RCC 7860 (cell line): ENCODE measurements at places on chromosomes 4 and X.
A peak's percentile ranks its signal among the peaks of the same experiment; 100 is the strongest.

DNA sequence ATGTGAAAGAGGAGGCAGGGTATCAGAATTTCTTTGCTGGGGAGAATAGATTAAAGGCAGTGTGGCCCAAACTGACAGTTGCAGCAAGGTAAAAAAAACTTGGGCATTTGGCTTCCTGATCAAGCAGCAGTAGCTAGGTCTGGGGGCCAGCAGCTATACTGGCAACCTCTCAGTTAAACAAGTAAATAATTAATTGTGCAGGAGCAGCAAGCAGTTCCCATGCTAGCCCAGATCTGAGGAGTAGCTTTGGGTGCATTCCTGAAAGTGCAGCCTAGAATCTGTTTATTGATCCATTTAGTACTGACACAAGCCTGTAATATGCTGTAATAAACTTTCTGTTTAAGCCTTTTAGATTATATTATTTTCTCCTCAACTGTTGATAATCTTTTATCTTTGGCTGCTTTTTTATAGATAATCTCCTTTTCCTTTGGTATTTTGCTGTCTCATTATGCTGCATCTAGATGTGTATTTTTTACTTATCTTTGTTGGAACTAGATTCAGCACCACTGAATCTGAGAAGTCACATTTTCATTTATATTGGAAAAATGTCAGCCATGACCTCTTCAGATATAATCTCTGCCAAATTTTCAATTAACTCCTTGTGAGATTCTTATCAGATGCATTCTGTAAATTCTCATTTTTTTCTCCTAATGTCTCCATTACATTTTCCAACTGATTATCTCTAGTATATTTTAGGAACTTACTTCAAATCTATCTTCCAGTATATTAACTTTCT, 276.3 kb downstream of the STPG2 start:
- no peak for DNase-seq

DNA sequence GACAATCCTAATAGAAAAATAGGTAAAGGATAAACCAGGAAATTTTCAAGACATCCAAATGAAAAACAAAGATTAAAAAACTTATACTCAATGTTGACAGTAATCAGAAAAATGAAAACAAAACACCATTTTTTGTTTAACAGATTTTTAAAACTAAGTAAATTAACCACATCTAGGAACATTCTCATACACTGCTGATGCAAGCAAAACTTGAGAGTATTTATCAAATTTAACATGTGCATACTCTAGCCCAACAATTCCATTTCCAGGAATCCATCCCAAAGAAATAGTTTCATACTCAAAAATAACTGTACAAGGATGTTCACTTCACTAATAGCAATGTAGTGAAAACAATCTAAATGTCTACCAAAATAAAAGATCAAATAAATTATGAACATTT, 11.5 kb downstream of the ANKRD17 start:
- DNase-seq, result no peak

DNA sequence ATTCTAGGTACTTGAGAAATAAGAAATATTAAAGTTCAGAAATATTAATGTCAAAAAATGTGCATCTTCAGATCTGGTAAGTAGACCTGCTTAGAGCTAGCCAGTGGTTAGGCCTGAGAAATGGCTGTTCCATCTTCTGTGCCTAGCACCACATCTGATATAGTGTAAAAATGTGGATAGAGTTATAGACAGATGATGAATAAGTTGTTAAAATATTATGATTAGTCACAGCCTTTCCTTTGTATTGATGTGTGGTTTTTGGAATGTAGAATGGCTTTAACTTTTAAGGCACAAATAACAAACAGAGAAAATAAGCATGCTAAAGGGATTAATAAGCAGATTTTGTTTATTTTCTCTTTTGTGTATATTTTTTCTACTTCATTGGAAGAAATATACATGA, 133.5 kb upstream of the NUDT6 start:
- no peak for DNase-seq

GRCh38 chrX:41877167-41877566, 46.2 kb downstream of the CASK start:
- no peak for DNase-seq

DNA sequence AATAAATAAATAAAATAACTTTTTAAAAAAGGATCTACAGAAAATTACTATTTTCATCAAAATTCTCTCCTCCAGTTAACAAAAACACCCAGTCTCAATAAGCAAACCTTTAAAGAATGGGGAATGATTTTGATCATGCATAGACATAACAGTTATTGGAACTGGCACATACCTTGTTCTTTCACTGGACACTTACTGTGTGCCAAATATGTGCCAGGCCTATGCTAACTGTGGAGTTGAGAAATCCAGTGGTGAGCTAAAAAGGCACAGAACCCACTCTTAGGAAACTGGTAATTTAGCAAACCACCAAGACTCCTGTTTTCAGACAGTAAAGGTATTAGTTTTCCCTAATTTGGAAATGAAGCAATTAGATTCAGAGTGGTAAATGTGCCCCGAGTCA, 39.1 kb downstream of the CLOCK start:
- DNase-seq, result no peak

- no peak for DNase-seq
Observed at GRCh38 chr4:73702796-73703287, 37.5 kb upstream of the CXCL8 start.

GRCh38 chrX:71609095-71609750, 9.1 kb downstream of the CXCR3 start:
- no peak for DNase-seq

DNA sequence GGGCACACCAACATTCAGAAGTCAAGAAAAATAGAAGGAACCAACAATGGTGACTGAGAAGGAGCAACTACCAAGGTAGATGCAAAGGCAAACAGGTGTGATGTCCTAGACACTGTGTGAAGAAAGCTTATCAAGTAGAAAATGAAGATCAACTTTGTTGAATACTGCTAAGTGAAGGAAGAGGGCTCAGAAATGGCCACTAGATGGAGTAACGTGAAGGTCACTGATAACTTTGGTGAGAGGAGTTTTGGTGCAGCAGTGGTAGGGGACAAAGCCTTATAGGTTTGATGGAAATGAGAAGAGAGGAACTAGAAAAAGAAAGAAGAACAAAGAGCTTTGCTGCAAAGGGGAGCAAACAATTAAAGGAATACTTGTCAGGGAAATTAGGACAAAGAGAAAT, 23.5 kb downstream of the OTC start:
- DNase-seq, result no peak

DNA sequence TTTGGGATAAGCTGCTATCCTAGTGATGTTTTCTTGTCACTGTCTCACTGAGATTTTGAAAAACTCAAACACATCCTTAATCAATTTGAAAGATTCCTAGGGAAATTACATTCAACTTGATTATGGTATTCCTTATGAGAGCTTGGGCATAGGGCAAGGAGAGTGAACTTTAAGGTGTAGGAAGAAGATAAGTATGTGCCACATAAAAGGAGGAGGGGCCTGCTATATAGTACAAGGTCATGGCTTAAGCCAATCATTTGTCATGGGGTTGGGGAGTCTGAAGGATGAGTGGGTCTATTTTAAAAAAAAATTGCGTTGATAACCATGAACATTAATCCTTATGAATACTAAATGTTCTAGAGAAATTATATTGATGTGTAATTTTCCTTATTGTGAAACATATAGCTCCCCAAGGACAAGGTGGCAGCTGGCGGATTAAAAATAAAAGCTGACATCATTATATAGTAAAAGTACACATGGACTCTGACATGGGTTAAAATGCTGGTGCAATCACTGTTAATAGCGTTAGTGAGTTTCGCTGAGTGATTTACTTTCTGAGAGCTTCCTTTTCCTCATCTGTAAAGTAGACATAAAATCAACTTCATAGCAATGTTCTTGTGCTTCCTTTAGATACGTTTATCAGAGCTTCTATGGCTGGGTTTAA, 17.4 kb downstream of the GALNT7 start:
- DNase-seq, result no peak

- no peak for DNase-seq
Observed at GRCh38 chr4:124018383-124019317, 622.1 kb downstream of the SPRY1 start.

DNA sequence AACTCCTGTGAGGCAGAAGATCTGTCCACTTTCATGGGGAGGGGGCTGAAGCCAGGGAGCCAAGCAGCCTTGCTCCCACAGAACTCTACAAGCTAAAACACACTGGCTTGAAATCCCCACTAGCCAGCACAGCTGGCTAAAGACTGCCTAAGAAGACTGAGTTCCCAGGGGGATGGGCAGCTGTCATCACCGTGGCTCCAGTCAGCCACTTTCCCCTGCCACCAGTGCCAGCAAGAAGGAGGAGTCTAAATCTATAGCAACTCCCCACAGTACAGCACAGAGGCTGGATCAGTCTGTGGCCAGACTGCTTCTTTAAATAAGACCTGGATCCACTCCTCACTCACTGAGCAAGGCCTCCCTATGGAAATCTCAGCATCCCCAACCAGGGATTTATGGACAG, 308.6 kb downstream of the FAM47B start:
- no peak for DNase-seq

DNA sequence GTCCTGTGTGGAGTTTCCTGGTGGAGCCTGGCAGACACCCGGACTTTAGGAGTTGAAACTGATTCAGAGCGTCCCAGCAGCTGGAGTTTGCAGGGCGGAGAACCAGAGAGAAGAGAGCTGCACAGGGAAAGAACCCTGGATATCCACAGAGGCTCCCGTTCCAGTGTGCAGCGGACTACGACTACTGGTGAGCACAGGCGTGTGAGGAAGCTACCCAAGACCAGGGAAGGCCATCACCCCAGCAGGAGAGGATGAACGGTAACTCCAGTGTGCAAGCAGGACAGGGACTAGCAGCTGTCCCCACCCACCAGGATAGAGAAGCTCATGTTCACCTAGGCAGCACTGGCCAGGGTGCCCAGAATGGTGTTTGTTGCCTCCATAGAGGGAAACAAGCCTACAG, 2.3 kb downstream of the LAGE3 start:
- peak; percentile 7 for DNase-seq

DNA sequence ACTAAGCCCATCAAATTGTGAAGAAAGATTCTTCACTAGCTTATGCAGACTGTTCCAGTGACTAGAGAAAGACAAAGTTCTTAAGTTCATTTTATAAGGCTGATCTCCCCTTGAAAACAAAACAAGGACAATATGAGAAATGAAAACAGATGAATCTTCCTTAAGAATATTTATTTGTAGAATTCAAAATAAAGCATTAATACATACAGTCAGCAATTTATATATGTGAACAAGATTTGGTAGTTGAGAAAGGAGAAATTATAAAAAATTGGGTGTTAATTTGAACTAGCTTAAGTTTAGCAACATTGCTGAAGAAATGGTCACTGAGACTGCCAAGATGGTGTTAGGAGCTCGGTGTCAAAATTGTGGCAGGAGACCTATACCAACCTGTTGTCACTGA, 41.4 kb upstream of the TAPT1 start:
- no peak for DNase-seq

DNA sequence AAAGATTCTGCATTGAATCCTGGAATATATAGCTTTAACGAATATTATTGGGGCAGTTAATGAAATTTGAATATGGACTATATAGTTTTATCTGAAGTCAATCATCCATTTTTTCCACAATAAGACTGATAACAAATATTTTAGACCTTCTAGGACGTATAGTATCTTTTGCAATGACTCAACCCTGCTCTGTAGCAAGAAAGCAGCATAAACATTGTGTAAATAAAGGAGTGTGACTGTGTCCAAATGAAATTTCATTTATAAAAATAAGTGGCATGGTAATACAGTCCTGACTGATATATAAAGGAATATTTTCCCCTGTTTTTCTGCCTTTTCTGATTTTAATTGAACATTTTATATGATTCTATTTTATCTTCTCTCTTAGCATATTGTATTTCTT, 947.7 kb upstream of the SLIT2 start:
- no peak for DNase-seq

- no peak for DNase-seq
Observed at GRCh38 chr4:3530051-3530450, 2.2 kb downstream of the LRPAP1 start.

- DNase-seq, result no peak
Observed at GRCh38 chr4:76755756-76756155, 142.2 kb downstream of the SOWAHB start.

DNA sequence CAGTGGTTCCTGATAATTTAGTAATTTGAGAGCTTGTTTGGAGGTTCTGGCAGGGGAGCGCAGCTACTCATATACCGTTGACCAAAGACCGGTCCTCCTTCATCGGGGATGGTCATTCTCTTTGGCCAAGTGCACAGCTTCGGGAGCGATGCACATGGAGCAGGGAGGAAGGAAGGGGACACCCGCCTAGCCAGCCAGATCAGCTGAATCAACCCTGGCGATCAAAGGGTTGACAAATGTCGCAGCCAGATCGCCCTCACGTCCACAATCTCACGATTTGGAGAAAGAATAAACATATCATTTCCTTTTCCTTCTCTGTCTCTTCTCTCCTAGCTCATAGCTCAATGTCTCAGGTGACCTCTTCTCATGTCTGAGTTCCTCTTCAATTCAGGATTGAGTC, 11.1 kb downstream of the NDNF start:
- no peak for DNase-seq

GRCh38 chr4:53714236-53715140, 123.2 kb upstream of the LNX1 start:
- no peak for DNase-seq

DNA sequence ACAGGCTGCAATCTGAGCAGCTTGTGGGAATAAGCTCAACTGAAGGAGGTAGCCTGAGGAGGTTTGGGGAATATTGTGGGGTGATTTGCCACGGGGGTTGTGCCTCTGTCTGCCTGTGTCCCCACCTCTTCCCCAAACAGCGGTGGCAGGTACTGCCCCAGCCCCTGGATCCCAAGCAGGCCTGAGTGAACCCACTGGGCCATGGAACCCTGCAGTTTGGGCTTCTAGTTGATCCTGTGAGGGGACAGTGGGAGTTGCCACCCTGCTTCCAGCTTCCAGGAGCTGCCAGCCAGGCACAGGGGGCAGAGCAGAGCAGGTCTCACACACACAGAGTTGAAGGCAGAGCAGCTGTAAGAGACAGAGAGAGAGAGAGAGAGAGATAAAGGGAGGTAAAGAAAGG, 97.4 kb downstream of the PJA1 start:
- no peak for DNase-seq

DNA sequence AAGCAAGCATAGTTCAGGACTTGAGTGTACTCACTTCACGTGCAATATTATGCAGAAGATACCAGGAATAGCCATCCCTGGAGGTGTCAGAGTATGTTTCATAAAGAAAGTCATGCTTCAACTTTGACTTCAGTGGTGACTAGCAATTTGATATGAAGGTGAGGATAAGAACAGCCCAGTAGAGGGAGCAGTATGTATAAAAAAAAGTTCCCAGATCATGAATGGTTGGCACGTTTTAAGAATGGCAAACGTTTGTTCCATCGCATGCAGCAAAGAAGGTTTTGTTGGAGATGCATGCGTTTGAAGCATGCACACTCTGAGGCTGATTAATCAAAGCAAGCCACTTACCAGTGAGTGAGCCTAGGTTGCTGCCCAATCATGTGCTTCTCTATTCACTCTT, 33.5 kb upstream of the SLITRK4 start:
- peak; percentile 20 for DNase-seq

DNA sequence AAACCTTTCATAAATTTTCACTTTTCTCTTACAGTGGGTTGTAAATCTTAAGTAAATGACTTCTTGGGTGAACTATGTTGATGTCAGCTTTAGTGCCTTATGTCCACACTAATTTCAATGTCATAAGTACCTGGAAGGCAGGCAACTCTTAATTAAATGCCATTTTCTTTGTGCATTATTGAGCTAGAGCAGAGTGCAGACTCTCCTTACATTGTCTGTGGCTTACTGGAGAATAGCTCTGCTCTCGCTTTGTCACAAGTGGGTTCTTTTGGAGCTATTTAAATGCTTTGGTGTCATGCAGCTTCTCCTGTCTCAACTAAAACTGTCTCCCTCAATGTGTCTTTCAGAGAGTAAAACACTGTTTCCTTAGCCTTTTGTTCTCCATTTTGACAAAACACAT, 411.6 kb downstream of the STIM2 start:
- DNase-seq, result no peak

GRCh38 chrX:106725931-106726330, 570 bp upstream of the RNF128 start:
- no peak for DNase-seq
